Left renal cortex interstitium (tissue), 4 donors: ENCODE measurements at places on chromosomes 5 and 9.

GRCh38 chr5:6705959-6706358 lies 7.3 kb upstream of the TENT4A start:
- DNase-seq: no peak

DNA sequence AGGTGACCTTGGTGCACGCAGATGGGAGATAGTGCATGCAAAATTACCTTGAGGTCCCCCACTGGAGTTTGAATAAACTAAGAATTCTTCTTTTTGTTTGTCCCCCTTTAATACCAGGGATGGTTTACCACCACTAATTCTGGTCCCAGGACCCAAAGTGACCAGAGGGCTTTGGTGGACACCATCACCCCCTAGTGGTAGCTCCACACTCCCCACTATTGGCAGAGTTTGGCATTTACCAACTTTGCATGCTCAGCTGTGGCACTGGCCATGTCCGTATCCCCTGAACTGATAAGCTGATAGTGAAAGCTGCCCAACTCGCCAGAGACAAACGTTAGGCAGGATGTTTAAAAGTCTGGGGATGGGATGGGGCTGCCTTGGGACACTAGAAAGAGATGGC lies 3.3 kb downstream of the ASTN2 start:
- DNase-seq: no peak

- no peak for DNase-seq
Measured at GRCh38 chr5:63555874-63556273, 406.4 kb downstream of the HTR1A start.

GRCh38 chr9:11025775-11026174 lies 413.0 kb upstream of the PTPRD start:
- DNase-seq: no peak

DNA sequence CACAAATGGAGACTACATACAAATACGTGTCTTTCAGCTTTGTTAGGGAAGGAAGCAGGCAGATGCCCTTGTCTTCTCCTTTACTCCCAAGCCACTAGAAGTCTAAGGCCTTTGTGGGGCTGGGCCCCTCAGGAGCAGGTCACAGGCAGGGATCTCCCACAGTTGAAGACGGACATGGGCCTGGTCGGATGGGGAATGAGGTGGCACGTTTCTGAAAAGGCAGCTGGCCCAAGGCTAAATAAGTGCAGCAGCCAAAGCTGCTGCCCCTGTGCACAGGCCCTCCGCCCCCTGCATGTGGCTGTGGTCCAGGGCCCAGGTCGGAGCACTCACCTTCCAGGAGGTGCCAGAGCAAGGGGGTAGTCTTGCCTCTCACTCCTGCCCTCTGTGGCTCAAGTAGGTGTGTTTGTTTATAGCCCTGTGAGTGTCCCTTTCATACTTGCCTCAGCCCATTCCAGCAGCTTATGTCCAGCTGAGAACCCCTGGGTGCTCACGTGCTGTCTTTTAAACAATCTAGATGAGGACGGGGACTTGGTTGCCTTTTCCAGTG lies 1.8 kb downstream of the SQSTM1 start:
- no peak for DNase-seq

DNA sequence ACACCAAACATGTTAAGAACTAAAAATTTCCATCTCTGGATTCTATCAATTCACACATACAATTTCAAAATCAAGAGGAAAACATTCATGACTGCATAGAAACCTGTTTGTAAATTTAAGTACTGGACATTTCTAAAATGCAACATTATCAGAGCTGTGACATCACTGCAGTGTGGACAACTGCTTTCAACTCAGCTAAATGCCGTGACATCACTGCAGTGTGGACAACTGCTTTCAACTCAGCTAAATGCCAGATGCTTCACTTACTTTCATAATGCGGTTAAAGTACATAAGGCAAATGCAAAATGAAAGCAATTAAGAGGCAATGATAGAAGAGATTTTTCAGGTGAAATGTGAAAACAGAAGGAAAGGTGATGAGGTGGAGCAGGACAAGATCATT lies 161.5 kb downstream of the ARL15 start:
- no peak for DNase-seq

GRCh38 chr5:18800293-18801025 lies 1166.2 kb downstream of the TAF11L14 start:
- DNase-seq: no peak
